AG08396 (cell line): ENCODE measurements at places on chromosomes 5 and 9.

- peak; percentile 85 for DNase-seq
Measured at GRCh38 chr5:176870110-176870591, 29.0 kb downstream of the HK3 start.

GRCh38 chr5:152689250-152689711 lies 284.2 kb upstream of the NMUR2 start:
- no peak for DNase-seq

DNA sequence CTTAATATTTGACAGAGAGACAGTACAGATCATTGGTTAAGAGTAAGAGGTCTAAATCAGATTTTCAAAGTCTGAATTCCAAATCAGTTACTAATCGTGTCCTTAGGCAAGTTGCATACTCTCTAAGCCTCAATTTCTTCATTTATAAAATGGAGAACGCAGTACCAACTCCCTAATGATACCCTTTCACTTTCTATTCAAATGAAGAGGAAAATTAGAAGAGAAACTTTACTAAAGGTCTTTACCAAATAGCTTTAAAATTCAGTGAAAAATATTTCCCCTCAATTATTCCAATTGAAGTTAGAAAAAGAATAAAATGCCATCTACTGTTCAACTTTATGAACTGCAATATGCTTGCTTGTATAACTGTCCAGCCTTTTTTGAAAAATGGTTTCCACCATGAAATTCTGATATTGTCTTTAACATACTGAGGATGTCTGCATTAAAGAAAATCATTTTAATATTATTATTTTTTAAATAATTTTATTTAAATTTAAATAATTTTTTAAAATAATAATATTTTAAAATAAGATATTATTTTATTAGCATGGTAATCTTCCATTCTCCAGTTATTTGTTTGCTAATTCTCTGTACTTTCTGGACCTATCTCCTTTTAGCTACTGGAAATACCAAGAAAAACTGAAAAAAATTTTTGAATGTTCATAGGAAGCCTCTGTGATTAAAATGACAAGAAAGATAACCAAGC lies 36.0 kb downstream of the POC5 start:
- DNase-seq, result no peak

GRCh38 chr9:128715436-128715750 lies 8.5 kb downstream of the ZDHHC12 start:
- no peak for DNase-seq

DNA sequence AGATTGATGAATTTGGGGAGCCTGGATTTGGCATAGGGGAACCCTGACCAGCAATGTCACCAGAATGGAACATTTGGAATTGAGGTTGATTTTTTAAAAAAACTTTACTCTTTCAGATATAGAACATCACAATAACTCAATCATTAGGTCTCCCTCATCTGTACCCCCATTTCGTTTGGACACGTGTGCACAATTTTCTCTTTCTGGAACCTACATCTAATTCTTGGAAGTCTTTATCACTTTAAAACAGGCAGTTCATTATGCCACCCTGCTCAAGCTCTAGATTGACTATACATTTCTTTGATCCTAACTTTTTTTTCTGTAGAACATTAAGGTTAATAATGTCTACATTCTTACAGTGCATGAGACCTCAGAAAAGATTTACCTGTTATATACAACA lies 3.7 kb upstream of the SSBP2 start:
- DNase-seq, result no peak

- no peak for DNase-seq
Measured at GRCh38 chr9:37370968-37371563, 51.4 kb upstream of the GRHPR start.

DNA sequence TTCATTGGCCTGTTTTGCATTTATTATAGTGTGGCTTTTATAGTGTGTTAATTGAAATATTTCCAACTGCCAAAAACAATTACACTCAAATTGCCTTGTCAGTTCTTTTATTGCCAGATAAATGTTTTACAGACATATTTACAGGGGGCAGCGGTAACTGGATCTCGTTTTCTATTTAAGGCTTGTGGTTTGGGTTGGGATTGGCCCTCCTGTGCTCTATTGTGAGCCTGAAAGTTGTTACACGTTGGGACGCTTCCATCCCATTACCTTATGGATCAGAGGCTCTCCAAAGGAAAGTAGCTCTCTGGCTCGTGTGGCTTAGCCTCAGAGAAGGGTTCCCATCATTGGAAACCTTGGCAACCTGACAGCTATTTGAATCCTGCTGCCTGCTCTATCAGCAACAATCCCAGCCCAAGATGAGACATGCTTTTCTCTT lies 20.8 kb downstream of the DNAI1 start:
- DNase-seq, result no peak

- no peak for DNase-seq
Measured at GRCh38 chr9:98652302-98652701, 56.4 kb downstream of the GABBR2 start.

DNA sequence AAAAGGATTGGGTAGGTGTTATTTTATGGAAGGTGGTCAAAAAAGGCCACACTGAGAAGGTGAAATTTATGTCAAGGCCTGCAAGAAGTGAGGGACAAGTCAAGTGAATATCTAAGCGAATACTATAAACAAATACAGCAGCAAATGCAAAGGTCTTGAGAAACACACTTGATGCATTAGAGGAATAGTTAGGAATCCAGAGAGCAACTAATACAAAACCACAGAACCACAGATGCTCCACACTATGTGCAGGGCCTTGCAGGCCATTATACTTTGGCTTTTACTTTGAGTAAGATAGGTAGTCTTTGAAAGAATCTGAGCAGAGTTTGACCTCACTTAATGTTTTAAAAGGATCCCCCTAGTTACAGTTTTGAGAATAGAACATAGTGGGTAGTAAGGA lies 4.6 kb downstream of the ZNF622 start:
- no peak for DNase-seq

DNA sequence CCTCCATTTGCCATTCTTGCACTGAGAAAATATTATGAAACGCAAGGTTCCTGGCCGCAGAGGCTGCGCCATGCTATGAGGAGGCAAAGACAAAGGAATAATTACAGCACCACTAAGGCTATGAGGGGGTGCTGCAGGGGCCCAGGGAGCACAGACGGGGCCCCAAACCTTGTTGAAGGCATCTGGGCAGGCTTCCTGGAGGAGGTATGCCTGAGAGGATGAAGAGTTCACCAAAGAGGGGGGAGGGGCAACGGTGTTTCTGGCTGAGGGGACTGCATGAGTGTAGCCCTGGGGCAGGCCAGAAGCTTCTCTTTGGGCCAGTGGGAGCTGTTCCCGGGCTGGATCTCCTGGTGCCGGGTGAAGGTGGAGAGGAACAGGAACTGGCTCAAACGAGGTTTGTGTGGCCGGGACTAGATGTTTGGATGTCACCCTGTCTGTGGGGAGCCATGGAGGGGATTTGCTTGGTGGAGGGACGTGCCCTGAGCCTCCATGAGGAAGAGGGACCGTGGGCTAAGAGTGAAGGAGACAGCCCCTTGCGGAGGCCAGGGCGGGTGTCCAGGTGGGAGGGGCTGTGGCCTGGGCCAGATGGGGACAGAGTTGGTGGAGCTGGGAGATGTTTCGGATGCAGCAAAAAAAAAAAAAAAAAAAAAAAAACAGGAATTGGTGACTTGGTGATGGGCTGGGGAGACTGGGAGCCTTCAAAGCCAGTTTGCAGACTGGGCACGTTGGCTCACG lies 28.2 kb downstream of the PTGES start:
- no peak for DNase-seq

DNA sequence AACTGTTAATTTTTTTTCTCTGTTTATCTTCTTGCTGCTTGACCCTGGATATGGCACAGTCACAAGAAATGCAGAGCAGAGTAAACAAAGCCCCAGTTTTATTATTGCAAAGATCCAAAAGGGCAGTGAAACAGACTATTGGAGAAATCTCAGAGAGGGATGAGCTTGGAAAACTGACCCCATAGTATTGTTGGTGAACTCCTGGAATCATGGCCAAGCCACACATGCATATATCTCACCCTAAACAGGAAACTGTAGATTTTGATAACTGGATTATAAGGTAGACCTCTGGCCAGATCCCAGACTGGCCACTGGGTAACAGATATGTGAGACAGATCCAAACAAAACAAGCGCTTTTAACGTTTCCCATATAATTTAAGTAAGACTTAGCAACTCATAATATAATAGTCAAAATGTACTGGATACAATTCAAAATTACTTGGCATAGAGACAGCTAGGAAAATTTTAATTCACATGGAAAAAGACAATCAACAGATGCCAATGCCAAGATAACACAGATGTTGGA lies 263.5 kb upstream of the SEMA6A start:
- no peak for DNase-seq

- DNase-seq, result no peak
Measured at GRCh38 chr5:97877588-97877987, 694.5 kb upstream of the RIOK2 start.

DNA sequence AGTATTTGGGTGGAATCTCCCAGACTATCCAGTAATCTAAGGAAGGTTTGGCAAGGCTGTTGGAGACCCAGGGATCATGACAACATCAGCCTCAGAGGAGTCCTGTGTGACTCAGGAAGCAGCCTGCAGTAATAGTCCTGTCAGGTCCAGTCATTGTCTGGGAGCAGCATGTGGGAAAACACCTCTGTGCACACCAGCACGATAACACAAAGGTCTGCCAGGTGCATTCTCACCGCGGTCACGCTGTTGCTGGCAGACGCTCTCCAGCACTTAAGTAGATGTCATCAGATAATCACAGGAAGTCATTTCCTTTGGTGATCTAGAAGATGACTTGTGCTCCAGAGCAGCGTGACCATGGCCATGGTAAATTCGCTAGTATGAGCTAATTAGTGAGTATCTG lies 99.2 kb upstream of the IQGAP2 start:
- DNase-seq, result no peak

GRCh38 chr9:109861918-109862317 lies 81.9 kb downstream of the PALM2AKAP2 start:
- no peak for DNase-seq

DNA sequence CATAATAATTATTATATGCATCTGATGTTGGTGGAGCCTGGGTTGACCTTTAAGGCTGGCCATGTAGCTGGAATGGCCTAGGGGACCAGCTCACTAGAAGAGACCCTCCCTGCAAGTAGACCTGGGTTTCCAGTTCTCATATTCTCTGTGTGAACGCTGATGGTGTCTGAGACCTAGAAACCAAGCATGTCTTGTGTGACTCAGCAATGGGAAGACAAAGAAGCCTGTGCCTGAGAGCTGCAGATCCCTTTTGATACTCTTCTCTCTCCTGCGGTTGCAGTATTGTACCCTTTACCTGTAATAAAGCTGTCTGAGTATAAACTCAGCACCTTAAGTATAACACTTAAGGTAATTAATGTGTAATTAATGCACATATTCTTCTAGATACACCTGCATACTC lies 22.2 kb downstream of the C9orf152 start:
- no peak for DNase-seq

GRCh38 chr5:11619339-11620024 lies 284.8 kb downstream of the CTNND2 start:
- no peak for DNase-seq

DNA sequence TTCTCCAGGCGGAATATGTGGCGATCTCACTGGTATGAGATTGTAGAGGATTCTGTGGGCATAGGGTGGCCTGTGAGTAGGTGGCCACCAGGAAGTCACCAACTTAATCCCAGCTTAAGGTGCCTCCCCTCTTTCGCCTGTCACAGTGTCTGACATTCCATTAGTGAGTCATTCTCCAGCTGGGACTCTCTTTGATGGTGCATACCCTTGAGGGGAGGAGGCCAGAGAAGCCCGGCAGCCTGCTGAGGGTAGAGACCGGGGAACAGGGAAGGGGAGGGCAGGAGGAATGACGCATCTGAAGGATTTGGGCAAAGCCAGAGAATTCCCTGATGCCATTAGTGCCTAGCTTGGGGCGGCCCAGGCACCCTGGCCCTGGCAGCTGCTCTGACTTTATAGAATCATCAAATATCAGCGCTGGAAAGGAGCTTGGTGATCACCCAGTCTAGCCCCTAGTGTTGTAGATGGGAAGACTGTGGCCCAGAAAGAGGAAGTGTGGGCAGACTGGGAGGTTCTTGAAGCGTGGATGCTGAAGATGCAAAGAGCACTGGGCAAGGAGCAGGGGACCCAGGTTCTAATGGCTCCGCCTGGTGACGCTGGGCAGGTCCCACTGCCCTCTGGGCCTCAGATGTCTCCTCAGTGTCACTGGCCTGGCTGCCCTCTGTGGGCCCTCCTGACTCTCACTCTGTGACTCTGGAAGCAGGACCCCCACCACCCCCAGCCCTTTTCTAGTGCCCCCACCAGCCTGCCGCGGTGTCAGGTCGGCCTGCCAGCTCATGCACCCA lies 41.4 kb downstream of the DAB2IP start:
- peak; percentile 70 for DNase-seq

DNA sequence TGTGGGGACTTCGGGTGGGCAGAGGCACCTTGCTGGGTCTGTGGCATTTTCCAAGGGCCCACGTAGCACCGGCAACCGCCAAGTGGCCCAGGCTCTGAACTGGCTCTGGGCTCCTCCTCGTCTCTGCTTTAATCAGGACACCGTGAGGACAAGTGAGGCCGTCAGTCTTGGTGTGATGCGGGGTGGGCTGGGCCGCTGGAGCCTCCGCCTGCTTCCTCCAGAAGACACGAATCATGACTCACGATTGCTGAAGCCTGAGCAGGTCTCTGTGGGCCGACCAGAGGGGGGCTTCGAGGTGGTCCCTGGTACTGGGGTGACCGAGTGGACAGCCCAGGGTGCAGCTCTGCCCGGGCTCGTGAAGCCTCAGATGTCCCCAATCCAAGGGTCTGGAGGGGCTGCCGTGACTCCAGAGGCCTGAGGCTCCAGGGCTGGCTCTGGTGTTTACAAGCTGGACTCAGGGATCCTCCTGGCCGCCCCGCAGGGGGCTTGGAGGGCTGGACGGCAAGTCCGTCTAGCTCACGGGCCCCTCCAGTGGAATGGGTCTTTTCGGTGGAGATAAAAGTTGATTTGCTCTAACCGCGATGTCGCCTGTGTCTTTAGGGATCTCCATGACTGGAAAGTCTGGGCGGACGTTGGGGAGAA lies 5.8 kb downstream of the DPP7 start:
- DNase-seq, result peak; percentile 24

DNA sequence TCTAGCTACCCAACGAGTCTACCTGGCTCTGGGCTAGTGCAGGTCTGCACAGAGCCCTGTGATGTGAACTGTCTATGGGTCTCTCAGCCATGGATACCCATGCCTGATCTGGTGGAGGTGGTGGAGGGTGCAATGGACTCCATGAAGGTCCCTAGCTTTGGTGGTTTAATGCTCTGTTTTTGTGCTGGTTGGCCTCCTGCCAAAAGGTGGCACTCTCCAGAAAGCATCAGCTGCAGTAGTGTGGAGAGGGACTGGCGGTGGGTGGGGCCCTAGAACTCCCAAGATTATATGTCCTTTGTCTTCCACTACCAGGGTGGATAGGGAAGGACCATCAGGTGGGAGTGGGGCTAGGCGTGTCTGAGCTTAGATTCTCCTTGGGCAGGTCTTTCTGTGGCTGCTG lies 290.1 kb downstream of the AGTPBP1 start:
- no peak for DNase-seq

DNA sequence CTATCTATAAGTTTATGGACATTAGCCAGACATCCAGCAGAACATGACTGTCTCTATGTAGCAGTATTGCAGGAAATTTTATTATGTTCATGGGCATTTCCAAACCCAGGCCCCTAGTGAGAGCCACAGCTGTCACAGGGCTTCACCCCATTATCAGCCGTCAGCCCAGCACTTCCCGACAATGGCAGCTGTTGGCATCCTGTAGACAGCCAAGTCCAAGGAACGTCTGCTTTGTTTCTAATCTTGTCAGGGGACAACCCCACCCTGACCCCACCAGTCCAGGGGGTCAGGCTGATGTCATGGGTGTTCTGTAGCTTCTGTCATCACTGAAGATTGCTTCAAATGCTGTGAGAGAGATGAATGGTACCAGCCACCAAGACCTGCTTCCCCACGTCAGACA lies 565.3 kb upstream of the BRINP1 start:
- no peak for DNase-seq

GRCh38 chr9:76613974-76614373 lies 150.3 kb upstream of the PCA3 start:
- DNase-seq, result no peak
